Choroid plexus epithelial cell (primary cell): ENCODE measurements at places on chromosomes 12 and 14.

DNA sequence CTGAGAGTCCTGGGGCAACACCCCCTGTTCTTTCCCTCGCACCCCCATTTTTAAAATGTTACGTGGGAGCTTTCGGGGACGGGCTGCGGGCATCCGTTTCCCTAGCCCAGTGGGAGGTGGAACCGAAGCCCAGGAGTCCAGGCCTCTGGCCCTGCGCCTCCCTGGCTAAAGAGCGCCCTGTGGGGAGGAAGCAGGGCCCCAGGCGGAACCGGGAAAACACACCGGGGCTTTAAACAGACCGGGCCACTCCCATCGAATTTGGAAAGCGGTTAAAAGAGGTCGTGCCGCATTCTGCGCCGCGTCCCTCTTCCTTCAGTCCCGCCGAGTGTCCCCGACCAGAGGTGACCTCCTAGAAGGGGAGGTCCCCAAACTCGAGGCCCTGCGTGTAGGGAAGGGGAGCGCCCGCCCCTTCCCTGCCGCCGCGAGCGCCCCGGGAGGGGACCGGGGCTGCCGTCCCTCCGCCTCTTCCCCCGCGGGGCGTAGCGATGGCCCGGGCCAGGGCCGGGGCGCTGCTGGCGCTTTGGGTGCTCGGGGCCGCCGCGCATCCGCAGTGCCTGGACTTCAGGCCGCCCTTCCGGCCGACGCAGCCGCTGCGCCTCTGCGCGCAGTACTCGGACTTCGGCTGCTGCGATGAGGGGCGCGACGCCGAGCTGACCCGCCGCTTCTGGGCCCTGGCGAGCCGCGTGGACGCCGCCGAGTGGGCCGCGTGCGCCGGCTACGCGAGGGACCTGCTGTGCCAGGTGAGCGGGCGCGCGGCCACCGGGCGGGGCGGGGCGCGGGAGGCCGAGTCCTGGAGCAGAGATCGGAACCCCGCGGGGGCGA, at the start of gene HHIPL1:
Gene HHIPL1 (plus strand): TSS at position 407 of the 822 bp plus-strand sequence. CDS start 79 bp downstream, at position 486.
- DNase-seq = peak; percentile 46

GRCh38 chr14:59633486-59633885, 56.9 kb upstream of the CCDC175 start:
- no peak for DNase-seq

GRCh38 chr14:93879362-93879983, 47.7 kb upstream of the FAM181A start:
- no peak for DNase-seq

GRCh38 chr14:69822456-69822855, 25.4 kb upstream of the SLC10A1 start:
- DNase-seq = no peak

DNA sequence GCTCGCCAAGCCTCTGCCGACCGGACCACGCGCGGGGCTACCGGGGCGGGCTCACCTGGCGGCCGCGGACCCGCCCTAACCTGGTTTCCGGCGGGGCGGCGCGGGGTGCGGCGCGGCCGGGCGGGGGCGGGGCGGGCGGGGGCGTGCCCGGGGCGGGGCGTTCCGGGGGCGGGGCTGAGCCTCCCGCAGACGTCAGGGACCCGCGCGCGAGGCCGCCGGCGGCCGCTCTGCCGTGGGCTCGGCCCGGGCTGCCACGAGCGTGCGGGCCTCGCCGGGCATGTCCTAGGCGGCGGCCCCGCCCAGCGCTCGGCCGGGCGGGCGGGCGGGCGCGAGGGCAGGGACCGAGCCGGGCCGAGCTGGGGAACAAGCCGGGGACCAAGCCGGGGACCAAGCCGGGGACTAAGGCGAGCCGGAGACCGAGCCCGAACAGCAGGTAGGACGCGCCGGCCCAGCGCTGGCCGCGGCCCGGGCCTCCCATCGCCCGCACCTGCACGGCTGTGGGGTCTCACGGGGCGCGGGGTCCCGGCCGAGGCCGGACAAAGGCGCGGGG, at the start of gene CEP170B:
Gene CEP170B (plus strand): TSS at position 188 of the 550 bp plus-strand sequence. CDS start 3,183 bp downstream, outside the sequence.
- DNase-seq = peak; percentile 29

DNA sequence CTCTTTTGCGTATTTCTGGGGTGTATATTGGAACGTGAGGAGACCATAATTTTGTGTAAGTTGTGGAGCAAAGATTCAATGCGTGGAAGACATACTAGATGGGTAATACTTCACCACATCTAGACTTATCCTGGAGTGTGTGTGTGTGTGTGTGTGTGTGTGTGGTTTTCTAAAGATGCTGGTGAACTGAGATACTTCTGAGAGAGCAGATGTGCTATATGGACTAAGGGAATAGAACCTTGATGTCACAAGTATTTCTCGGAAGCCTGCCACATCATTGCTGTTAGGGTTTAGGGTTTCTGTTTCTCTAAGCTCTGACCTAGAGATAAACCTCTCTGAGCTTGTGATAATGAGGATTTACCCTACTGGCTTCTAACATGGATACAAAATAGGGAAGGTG, 138.8 kb downstream of the DACT1 start:
- DNase-seq = peak; percentile 38

DNA sequence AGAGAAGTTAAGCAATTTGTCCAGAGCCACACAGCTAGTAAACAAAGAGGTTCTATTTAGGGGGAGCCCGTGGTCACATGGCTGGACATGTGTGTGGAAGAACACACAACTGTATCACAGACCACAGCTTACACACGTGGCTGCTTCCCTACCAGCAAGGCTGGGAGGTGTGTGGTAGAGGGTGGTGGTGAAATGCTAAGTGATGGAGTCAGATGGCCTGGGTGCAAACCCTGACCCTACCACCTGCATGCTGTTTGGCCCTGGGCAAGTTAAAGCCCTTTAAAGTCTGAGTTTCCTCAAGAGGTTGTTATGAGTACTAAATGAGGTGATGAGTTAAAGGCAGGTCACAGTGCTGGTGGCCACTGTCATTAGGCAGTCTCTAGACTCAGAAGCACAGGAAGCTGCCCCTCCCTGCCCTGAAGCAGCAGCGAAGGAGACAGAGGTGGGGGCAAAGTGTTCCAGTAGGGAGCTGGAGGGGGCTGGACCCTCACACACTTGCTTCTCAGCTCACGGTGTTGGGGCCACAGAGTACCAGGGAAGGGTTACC, 64.2 kb downstream of the ERH start:
- no peak for DNase-seq

- peak; percentile 98 for DNase-seq
Observed at GRCh38 chr12:49868952-49869815, 26.3 kb upstream of the BCDIN3D start.

- DNase-seq = peak; percentile 52
Observed at GRCh38 chr12:116138364-116138763, 139.1 kb downstream of the MED13L start.

DNA sequence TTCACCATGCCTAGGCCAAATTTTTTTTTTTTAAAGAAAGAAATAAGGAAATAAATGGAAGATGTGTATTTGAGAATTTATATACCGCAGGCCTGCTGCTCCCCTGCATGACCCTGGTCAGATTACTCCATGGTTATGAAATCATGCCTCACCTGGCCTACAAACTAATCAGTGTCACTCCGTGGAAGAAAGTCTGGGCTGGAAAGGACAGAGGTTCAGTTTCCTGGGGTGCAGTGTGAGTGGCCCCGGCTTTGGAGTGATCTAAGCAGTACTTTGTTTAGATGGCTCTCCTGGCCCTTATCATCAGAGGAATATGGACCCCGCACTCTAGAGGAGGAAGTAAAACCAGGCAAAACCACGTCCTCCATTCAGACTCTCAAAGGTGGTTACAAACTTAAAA, 9.6 kb downstream of the APOBEC1 start:
- no peak for DNase-seq

GRCh38 chr12:68331500-68331868, 678 bp downstream of the MDM1 start:
- no peak for DNase-seq

DNA sequence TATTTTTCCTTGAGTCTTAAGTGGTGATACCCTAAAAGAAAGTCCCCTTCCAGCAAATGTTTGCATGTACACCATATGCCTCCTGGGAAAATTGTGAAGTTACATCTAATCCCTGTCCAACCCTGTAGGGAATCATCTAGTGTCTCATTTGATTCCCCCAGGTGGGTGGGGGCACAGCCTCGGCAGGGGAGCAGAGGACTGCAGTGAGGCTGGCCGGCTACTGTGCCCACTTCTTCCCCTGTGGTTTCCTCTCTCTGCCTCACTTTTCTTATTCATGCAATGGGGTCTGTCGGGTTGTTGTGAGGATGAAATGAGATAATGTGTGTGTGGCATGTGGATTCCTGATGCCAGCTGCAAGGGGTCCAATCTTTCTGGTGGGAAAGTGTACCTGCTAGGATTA, 6.0 kb downstream of the PAPLN start:
- no peak for DNase-seq

DNA sequence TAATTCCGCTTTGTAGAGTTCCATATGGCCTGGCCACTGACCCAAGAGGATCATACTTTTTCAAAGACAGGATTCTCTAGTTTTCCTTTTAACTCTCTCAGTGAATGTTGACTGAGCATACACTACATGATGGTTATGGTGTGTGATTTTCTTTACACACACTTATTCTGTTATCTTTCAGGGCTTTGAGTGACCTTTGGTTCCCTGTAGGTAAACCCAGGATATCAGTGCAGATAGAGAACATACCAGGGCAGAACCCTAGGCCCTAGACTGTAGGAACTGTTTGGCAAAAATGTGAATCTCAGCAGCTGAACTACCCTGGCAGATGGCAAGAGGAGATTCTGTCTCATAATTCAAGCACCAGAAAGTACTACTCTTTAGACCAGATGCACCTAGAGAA, 159.6 kb downstream of the KCNA5 start:
- DNase-seq = no peak

DNA sequence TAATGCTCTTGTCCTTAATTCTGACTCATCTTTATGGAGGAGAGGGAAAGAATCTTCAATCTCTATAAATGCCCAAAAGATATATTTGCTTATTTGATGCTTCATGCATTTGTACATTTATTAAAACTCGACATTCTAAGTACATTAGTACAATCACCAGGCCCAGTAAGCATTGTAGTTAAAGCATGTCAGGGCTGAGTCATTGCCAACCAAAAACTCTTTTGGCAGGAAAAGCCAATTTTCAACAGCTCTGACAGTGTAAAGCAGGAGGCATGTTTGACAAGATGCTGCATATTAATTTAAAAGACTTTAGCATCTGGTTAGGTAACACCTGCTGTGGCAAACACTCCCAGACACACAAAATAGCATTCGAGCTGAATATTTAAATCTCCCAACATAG, 290.9 kb downstream of the PPFIA2 start:
- peak; percentile 50 for DNase-seq

DNA sequence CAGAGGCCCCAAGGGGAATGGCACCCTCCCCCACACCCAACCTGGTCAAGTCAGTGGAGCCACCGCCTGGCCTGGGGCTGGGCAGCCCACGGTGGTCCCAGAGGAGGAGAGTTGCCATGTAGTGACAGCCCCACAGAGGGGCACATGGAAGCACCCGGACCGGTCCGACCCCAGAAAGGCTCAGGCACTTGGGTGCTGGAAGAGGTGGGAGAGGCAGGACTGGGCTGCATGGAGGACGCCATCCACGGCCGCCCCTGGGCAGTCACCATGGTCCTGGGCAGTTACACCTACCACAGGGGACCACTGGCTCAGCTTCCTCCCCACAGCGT, 37.9 kb upstream of the TMEM179 start:
- no peak for DNase-seq

DNA sequence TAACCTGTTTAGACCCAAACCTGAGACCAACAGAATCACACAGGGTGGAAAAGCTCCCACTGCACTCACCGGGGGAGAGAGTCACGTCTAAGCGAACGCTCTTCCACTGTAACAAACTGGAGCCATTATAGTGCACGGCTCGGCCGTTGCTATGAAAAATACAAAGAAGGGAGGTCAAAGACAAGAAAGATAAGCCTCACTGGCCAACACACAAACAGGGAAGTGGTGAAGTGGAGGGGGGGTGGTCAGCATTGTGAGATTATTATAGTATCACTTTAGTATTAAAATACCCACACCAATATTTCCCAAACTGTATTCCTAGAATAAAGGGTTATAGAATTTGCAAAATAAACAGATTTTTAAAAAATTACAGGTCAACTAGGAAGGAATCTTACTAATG, 90.9 kb downstream of the TRAFD1 start:
- no peak for DNase-seq

DNA sequence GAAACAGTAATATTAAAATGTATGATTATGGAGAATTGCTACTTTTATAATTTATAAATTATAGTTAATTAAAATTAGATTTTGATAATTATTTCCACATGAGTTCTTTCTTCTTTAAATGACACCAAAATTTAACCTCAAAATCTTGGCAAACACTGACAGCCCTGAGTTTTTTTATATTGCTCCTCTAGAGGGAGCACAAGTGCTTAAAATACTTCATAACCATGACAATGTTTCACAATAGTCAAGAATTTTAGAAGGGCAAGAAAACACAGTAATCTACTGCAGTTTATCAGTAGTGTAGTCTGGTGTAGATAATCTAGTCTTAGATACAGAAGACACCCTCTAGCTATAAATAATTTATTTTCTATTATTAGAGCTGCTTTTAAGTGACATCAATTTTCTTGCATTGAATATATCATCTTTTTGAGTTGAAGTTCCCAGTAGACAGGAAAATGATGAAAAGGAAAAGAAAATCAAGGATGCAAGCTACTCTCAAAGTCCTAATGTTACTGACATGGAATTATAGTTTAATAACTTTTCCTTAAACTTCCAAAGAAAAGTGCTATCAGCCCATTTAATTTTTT, 14.3 kb upstream of the PTGER2 start:
- DNase-seq = peak; percentile 77

- peak; percentile 60 for DNase-seq
Observed at GRCh38 chr12:64946132-64946829, 121.8 kb downstream of the TBC1D30 start.

DNA sequence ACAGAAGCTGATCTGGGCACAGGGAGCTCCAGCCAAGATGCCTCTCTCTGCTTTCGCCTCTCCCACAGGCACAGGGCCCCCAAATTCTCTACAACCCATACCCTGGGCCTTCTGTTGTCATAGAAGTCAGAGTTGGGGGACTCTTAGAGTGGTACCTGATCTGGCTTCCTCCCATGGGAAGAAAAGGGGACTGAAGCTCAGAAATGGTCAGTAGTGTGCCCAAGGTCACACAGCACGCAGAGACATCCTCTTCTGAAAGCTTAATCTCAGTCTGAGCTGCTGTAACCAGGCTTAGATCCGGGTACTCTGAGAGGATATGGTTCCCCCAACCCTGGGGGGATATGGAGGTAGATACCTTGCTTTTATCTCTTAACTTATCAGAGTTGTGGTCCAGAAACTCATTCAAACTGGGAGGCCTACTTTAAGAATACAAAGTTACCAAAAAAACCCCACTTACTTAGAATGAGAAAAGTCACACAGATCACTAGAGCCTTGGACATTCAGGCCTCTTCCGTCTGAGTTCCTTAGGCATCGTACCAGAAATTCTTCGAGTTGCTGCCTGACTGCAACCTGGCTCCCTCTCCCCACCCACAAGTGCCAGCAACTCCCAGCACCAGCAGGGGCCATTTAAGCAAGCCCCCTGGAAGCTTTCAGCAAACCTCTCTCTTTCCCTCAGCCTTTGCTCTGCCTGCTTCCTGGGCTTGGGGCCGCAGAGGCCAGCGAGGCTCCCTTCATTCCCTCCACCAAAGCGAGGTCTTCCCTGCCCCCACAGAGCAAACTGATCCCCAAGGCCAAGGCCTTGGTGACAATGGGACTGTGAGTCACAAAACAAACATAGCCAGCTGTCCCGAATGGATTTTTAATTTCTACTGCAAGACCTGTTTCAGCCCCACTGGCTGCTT, 13.9 kb downstream of the KRT7 start:
- no peak for DNase-seq
